ENCODE measurements at places on chromosomes 11 and 22.

GRCh38 chr11:114208377-114208776, 87.8 kb upstream of the NNMT start:
- no peak for DNase-seq

GRCh38 chr11:1541474-1542204, 30.4 kb downstream of the DUSP8 start:
- DNase-seq, result no peak

- DNase-seq, result no peak
These were observed 36.3 kb downstream of the HORMAD2 start for GRCh38 chr22:30116362-30117117.

GRCh38 chr22:36862251-36863242, 1.7 kb downstream of the NCF4 start:
- peak; percentile 68 for DNase-seq
